Putamen (tissue), 1 donor: ENCODE measurements at places on chromosomes 4 and X.

DNA sequence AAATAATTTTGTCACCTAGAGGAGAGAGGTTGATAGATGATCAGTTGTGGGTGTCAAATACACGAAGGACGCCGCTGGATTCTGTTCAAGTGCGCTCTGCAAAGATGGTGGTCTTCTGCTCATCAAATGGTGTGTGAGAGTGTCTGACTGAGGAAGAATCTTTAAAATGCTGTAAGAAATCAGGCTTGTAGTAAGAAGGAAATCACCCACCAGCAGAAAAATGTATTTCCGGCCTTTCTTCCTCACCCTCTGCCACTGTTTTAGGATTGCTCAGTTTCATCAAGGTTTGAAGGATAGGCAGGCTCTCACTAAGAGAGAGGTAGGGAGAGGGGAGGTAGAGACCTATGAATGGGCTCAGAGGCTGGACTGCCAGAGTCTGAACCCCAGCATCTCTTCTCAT lies 28.7 kb downstream of the RHOH start:
- no peak for DNase-seq

GRCh38 chr4:81954271-81954670 lies 419.5 kb downstream of the HNRNPD start:
- no peak for DNase-seq

- no peak for DNase-seq
These were observed 17.7 kb downstream of the CD99L2 start for GRCh38 chrX:150880808-150881165.

DNA sequence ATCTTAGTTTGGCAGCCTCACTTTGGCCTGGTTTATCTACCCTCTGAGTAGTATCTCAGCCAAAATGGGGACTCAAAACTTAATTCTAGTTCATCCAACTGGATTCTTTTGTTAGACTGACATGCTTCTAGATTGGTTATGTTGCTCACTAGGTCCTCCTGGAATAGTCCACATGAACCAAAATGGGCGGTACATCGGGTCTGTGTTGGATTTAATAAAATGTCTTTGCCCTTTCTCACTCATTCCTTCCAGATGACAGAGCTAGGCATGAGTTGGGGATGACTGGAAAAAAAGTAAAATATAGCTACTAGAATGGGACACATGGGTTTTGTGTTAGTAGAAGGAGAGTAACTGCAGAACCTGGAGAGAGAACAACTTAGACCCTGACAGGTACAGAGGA lies 247.9 kb downstream of the CCSER1 start:
- no peak for DNase-seq

DNA sequence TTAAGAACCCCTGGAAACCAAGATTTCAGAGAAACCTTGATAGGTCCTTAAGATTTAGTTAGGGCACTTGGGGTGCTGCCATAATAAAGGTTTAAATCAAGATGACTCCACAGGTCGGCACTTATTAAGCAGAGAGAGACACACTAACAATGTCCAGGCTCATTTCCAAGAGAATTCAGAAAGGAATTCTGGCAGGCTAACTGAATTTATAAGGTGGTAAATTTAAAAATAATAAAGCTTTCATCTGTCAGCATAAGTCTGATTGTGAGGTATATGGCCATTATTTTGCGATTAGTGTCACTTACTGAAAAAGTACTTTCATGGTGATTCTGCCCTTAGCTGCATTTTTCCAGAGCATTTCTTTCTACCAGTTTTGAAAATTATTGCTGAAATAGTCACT lies 472.7 kb downstream of the ARAP2 start:
- DNase-seq = no peak

- DNase-seq = no peak
These were observed 1.2 kb upstream of the GATA1 start for GRCh38 chrX:48785186-48785539.

- no peak for DNase-seq
These were observed 138.7 kb downstream of the CHRNA9 start for GRCh38 chr4:40473578-40474388.

DNA sequence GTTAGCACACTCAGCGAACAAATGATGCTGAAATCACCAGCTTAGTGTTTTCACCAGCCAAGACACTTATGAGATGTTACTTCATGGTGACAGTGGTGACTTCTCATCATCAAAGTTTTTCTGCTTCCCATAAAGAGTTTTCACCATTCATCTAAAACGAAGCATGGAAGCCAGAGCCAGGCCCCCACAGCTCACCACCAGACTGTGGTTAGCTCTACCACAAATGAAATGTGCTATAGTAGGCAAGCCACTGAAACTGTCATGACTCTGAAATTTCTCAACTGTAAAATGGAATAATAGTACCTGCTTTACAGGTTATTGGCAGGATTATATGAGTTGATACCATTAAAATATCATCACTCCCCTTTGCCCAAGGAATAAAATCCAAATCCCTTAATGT lies 56.4 kb upstream of the HHIP start:
- DNase-seq = no peak
